AG09319 (cell line): ENCODE measurements at places on chromosomes 4 and X.
A peak's percentile ranks its signal among the peaks of the same experiment; 100 is the strongest.

- no peak for DNase-seq
Measured at GRCh38 chr4:39330353-39330752, 35.8 kb downstream of the RFC1 start.

- DNase-seq = no peak
Measured at GRCh38 chr4:151165205-151166000, 66.0 kb downstream of the RPS3A start.

- DNase-seq = no peak
Measured at GRCh38 chrX:68048774-68049173, 384.5 kb downstream of the OPHN1 start.

DNA sequence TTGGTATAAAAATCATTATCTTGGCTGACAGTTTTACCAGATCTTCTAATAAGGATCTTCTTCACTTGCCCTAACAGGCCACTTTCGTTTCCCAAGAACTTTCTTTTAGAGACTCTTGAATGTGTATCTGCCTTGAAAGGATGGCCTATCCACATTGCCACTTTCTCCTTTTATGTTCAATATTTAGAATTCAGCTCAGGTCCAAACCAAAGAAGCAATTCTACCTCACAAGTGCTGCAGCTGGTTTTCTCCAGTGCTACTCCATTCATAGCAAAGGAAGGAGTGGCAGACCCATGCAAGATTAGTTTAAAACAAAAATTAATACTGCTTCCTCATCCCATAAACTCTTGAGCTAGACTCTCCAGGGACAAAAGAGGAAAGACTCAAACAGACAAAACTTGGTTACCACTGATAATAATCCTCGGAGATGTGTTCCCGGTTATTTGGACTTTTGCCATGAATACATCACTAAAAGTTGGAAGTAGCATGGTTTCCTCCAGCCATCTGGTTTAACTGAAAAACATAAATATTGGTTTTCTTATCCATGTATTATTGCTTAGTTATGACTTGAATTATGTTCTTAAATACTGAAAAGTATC, 401.8 kb downstream of the PABPC4L start:
- DNase-seq = no peak

DNA sequence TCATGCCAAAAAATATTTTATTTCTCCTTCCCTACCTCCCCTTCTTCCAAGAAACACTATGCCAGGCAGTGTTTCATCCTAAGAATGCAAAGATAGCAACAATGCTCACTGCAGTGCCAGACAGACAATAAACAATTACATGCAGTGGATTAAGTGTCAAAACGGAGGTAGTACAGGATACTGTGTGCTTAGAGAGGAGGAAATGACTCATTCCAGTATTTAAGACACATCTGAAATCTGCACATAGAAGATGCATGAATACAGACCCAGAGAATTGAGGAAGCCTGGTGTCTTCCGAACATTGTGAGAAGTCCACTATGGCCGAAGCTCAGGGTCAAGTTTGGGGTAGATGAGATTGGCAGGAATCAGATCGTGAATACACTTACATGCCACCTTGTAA, 326.4 kb downstream of the PPP3CA start:
- no peak for DNase-seq

- no peak for DNase-seq
Measured at GRCh38 chr4:6582889-6583490, 8.0 kb downstream of the MAN2B2 start.

- DNase-seq = no peak
Measured at GRCh38 chr4:163895378-163896005, 401.0 kb downstream of the TMA16 start.

- DNase-seq = no peak
Measured at GRCh38 chr4:95643627-95644026, 94.9 kb upstream of the UNC5C start.

- no peak for DNase-seq
Measured at GRCh38 chr4:166594326-166594946, 639.9 kb downstream of the SPOCK3 start.

GRCh38 chr4:6235901-6236640, 33.6 kb upstream of the WFS1 start:
- no peak for DNase-seq

GRCh38 chr4:88818631-88819470, 121.2 kb upstream of the NAP1L5 start:
- DNase-seq = no peak

DNA sequence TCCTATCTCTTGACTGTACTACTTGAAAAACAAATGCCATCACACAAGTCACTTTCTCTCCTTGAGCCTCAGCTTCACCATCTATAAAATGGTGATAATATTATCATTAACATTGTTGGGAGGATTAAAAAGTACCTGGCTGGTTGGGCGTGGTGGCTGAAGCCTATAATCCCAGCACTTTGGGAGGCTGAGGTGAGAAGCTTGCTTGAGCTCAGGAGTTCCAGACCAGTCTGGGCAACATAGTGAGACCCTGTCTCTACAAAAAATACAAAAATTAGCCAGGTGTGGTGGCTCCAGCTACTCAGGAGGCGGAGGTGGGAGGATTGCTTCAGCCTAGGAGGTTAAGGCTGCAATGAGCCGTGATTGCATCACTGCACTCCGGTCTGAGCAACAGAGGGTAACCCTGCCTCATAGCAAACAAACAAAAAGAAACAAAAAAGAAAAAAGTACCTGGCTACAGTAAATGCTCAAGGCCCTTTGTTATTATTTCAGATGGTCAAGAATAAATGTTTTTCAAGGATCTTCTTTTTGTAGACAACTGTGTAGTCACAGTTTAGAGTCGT, 120.3 kb downstream of the CHRNA9 start:
- DNase-seq = no peak

DNA sequence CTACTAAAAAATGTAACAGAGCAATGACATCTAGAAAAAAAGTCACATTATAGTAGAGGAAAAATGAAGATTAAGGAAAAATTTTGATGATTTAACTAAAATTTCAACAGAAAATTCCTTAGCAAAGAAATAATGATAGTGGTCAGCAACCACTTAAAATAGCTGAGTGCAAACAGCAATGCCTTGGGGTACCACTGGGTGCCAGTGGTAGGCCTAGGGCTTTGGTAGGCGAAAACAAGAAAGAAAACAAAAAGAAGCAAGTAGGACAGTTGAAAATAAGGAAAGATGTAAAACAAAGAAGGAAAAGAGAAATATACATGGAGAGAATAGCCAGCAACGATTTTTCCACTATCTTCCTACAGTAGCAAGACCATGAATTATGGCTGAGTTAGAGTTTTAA, 313.5 kb upstream of the IRS4 start:
- no peak for DNase-seq

DNA sequence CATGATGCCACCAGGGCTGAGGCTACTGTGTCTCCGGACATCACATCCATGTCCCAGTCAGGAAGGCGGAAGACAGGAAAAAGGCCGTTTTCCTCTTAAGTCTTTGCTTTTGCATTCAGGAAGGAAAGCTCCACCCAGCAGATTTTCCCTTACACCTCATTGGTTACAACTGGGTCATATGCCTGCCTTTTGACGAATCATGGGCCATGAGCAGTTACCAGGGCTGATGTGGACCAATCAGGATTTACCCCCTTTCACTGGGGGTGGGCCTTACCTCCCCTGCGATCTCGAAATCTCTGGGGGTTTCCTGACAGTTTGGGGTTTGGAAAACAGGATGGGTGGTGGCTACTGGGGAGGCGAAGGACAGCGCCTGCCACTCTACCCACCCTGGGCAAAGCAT, 52.5 kb upstream of the GRPEL1 start:
- DNase-seq = no peak

DNA sequence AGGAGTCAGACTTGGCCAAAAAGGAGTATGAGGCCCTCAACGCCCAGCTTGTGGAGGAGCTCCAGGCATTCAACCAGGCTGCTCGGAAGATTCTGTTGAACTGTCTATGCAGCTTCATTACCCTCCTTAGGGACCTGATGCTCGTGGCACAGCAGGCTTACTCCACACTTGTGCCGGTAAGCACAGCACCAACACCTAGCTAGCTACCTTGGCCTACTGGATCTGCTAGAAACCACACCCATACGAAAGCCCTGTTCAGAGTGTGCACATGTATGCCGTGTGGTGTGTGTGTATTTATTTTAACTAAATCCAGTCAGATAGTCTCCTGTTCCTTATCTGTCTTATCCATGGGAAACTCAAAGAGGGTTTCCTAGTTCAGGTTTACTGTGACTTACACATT, 49.3 kb downstream of the INTS12 start:
- no peak for DNase-seq

GRCh38 chr4:22814906-22815305, 122.2 kb downstream of the GBA3 start:
- DNase-seq = no peak

- no peak for DNase-seq
Measured at GRCh38 chr4:107472265-107472948, 247.6 kb downstream of the PAPSS1 start.

GRCh38 chr4:153258750-153259149, 54.5 kb downstream of the TRIM2 start:
- DNase-seq = no peak

DNA sequence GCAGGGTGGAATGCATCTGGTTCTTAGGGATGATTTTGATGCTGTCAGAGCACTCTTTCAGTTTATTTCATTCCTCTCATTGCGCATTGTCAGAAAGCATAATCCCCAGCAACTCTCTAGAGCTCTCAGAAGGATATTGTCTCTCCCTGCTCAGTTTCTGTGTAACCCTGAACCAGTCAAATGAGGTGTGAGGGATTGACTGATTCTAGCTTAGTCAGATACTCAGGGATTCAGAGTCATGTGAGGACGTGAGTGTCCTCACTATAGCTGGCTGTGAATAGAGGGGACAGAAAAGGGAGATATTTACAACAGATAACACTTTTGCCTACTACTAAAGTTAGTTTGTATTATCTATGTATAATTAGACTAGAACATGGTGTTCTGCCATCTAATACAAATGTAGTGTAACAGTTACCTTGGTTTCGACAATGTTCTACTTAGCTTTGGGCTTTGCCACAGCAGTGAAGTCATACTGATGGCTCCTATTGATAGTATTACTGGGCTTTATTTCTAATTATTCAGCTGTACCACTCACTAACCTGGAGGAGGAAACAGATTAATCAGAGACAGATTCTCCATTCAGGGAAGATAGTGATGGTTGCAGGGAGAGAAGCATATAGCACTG, 19.5 kb downstream of the AP1AR start:
- no peak for DNase-seq

DNA sequence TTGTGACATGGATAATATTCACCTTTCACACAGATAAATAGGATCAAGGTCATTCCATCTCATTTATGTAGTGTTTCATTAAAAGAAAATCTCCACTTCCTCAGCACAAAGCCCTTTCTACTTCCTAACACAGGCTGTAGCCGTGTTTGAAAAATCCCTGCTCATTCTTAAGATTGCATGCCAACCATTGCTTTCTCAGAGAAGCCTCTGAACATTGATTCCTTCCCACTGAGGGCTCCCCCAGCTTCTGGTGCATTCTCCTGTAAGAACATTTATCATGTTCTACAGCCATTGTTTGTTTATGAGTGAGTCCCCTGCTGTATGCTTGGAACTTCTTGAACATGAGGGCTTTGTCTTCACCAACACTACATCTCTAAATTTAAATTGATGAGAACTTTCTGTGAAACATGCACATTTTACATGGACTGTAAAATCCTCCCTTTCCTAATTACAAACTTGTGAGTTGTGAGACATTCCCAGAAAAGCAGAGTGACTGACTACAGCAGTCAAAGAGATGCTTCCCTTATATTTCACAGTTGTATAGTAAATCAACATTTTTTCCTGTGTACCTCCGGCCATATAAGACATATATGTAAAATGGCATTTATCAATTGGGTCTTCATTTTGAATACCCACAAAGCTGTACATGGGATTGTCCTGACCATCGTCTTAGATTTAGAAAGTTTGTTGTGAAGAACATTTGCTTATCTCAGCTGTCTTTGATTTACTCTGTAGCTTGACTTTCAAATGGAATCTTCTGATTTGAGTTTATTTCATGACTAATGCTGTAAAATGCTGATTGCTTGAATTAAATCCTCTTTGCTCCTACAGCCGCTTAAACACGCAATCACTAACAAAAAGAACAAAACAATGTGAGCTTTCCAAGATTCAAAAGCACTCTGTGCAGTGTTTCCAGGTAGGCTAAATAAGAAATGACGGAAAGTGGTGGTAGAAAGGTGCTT, 600.5 kb upstream of the SLIT2 start:
- DNase-seq = peak; percentile 20

GRCh38 chrX:153639177-153640044, 7.6 kb upstream of the DUSP9 start:
- no peak for DNase-seq

- DNase-seq = no peak
Measured at GRCh38 chr4:161642708-161643107, 521.1 kb downstream of the FSTL5 start.

DNA sequence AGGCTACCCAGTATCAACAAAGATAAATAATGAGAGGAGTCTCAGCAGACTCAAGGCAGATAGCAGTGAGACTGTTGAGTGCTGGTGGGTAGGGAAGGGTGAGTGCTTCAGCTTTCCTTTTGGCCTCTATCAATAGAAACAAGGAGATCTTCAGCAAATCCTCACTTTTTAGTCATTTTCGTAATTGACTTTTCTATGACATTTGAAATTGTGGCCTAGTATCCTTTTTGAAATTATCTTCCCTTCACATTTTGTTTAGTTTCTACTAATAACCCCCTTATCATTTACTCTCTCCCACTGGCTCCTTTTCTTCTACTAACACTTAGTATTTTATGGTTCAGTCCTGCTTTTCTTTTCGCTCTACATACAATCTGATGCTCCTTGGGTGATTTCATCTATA, 44.9 kb downstream of the LIN54 start:
- DNase-seq = no peak

GRCh38 chrX:70664726-70665125, 220.1 kb downstream of the DLG3 start:
- peak; percentile 2 for DNase-seq

GRCh38 chr4:163544407-163545038, 50.0 kb downstream of the TMA16 start:
- DNase-seq = no peak

- no peak for DNase-seq
Measured at GRCh38 chr4:71711044-71711984, 72.6 kb downstream of the GC start.

DNA sequence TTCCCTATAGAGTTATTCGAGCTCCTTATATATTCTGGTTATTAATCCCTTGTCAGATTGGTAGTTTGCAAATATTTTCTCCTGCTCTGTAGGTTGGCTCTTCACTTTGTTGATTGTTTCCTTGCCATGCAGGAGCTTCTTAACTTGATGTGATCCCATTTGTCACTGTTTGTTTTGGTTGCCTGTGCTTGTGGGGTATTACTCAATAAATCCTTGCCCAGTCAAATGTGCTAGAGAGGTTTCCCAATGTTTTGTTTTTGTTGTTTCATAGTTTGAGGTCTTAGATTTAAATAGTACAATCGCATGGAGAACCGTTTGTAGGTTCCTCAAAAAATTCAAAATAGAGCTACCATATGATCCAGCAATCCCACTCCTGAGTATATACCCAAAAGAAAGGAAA, 2.3 kb upstream of the SYTL5 start:
- DNase-seq = no peak

- peak; percentile 60 for DNase-seq
Measured at GRCh38 chr4:94446386-94446785, 5.4 kb upstream of the PDLIM5 start.

- DNase-seq = no peak
Measured at GRCh38 chr4:123349421-123350190, 47.0 kb upstream of the SPRY1 start.

- no peak for DNase-seq
Measured at GRCh38 chrX:15834053-15834452, 20.6 kb downstream of the AP1S2 start.

- no peak for DNase-seq
Measured at GRCh38 chr4:185232370-185232769, 23.0 kb downstream of the SNX25 start.

GRCh38 chr4:99832321-99832720, 15.7 kb downstream of the DAPP1 start:
- DNase-seq = peak; percentile 29
